ENCODE measurements at places on chromosomes 3 and 15.

- DNase-seq, result no peak
Observed at GRCh38 chr3:40240921-40241320, 68.6 kb upstream of the EIF1B start.

DNA sequence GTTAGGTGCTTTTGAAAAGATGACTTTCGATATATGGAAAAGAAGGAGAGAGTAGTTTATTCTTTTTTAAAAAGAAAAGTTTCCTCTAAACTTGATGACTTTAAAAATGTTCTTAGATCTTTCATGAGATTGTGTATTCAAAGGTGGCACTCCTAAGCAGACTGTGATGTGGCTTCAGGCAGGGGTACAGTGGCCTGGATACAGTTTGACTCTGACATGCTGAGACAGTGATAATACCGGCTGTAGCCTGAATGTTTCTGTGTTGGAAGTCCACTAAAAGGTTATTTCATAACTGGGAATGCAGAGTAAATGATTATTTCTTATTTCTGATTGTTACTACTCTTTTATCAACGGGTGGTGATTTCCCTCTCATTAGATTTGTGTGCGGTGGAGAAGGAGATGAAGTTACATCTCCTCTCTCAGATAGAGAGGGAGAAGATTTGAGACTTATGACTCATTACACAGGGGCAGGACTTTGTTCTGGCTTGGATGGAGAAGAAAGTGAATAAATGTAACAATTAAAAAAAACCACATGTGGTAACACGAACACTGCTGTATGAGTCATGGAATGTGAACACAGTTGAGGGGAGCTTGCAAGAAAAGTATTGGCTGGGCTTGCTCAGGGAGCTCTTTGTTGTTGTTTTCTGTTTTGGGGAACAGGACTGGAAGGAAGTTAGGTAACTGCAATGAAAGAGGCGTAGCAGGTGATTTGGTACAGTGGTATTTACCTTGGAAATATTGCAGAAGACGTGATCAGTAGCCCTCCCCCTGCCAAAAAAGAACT, 21.6 kb downstream of the SPTSSB start:
- DNase-seq, result no peak

DNA sequence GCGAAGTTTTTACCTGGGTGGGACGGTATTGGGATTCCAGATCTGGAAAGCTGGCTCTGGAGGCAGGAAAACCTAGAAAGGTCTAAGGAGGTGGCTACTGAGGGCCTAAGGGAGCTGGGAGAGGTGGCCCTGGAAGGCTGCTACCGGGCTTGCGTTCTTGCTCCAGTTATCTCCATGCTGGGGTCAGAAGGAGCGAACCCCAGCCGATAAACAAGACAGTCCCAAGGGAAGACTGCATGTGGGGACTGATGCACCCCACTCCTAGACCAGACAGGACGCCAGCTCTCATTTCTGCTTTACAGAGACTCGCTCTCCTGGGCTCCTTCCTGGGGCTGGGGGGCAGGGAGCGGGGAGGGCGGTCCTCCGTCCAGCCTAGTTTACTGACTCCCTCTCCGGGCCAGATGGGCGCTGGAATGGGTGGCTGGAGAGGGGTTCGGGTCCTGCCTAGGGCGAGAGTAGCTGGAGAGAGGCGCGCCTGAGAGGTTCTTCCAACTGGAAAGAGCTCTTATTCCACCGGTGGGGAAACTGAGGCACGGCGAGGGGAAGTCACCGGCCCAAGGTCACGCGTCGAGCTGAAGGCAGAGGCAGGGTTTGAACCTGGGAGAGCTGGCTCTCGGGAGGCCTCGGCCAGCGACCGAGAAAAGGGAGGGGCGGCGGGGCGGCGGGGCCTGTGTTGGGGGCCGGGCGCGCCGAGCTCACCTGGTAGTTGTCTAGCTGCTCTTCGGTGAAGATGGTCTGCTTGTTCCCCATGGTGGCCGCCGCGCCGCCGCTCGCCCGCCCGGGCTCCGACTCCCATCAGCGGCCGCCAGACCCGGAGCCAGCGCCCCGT, 565 bp downstream of the CIB2 start:
- no peak for DNase-seq

GRCh38 chr3:23457697-23458096, 254.6 kb downstream of the UBE2E2 start:
- no peak for DNase-seq

GRCh38 chr3:129031476-129032215, 28.9 kb upstream of the GP9 start:
- no peak for DNase-seq

- no peak for DNase-seq
Observed at GRCh38 chr3:126544596-126545281, 14.0 kb downstream of the C3orf22 start.

DNA sequence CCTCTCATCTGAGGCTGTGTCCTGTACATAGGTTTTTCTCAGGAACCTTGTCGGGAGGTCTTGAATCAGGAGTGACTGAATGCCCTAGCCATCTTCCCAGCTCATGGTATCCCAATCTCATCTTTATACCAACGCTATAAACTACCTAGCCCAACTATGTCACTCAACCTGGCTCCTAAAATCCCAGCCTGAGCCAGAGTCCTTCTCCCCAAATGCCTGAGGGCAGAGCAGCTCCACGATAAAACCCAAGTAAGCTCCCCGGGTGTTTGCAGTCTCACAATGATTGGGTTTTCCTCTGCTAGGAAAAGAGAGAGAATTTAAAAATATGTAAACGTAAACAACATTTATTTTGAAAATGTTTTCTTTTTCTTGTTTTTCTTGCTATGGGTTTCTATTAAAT, 14.4 kb downstream of the EIF1B start:
- no peak for DNase-seq

GRCh38 chr3:66499881-66500575, 794 bp downstream of the LRIG1 start:
- DNase-seq, result peak; percentile 60

DNA sequence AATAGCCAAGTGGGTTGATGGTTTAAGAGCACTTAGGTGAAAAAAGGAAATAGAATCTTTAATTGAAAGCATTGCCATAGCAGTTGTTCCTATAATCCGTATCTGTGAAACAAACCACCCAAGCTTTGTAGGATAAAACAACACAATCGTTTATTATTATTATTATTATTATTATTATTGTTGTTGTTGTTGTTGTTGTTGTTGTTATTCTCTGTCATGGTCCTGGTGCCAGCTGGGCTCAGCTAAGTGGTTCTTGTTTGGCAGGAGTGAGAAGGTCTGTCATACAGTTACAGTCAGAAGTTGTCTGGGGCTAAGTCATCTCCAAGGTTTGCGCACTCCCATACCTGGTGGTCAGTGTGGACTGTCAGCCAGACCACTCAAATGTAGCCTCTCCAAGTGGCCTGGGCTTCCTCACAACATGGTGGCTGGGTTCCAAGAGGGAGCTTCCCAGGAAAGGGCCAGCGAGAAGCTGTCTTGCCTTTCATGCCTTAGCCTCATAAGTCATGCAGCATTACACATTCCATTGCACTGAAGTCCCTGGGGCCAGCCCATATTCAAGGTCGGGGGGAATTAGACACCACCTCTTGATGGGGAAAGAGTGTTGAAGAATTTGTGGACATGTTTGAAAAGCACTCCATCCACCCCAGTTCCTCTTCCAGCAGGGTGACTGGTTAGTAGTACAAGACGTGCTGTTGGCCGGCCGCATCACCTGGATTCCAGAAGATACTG, 54.3 kb upstream of the FGD5 start:
- no peak for DNase-seq

DNA sequence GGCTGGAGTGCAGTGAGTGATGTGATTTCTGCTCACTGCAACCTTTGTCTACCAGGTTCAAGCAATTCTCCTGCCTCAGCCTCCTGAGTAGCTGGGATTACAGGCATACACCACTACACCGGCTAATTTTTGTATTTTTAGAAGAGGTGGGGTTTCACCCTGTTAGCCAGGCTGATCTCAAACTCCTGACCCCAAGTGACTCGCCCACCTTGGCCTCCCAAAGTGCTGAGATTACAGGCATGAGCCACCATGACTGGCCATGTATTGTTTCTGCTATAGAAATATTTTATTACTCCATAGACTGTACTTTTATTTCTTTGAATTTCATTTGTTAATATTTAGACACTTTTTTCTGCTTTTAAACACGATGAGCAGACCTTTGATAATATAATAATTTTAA, 60.4 kb downstream of the GTF2E1 start:
- no peak for DNase-seq
